Muscle of leg (tissue), 16 donors: ENCODE measurements at places on chromosomes 5 and 9.

- no peak for DNase-seq
Observed at GRCh38 chr9:109894473-109894872, 114.5 kb downstream of the PALM2AKAP2 start.

- DNase-seq, result no peak
Observed at GRCh38 chr5:173314166-173314952, 13.9 kb downstream of the STC2 start.

GRCh38 chr5:2415678-2416077 lies 335.8 kb downstream of the IRX2 start:
- DNase-seq, result no peak

- no peak for DNase-seq
Observed at GRCh38 chr5:168829922-168830417, 250.8 kb upstream of the PANK3 start.

GRCh38 chr5:153793699-153794098 lies 245.0 kb downstream of the FAM114A2 start:
- DNase-seq, result no peak

- peak; percentile 65 for DNase-seq
Observed at GRCh38 chr5:114311968-114312367, 49.9 kb upstream of the KCNN2 start.

- no peak for DNase-seq
Observed at GRCh38 chr9:89933578-89933977, 328.8 kb downstream of the GADD45G start.

DNA sequence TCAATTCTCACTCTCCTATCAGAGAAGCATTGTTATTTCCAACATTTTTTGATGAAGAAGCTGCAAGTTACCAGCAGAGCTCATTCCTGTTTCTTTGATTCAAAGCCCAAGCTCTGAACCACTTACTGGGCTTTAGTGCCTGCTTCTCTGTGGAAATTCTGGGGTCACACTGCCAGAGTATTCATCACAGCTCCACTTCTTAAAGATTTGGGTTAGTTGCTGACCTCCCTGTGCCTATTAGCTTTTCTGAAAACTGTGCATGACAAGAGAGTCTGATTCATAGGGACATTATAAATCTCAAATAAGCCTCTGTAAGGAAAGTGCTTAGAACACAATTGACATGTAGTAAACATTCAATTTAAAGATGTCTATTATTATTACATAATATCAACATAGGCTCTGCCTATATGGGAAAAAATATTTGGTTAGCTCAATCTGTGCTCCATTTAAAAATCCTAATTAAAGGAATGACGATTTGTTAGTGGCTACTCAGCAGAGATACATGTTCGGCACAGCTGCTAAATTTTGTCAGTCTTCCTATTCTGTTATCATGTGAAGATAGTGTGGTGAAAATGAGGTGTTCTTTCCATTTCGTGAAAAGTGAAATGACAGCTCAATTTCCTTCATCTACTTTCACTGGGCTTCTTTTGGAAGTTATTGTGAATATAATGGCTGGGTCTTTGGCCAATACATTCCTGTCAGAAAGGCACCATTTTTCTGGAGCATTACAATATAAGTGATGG lies 293.0 kb downstream of the KCTD16 start:
- DNase-seq, result no peak

DNA sequence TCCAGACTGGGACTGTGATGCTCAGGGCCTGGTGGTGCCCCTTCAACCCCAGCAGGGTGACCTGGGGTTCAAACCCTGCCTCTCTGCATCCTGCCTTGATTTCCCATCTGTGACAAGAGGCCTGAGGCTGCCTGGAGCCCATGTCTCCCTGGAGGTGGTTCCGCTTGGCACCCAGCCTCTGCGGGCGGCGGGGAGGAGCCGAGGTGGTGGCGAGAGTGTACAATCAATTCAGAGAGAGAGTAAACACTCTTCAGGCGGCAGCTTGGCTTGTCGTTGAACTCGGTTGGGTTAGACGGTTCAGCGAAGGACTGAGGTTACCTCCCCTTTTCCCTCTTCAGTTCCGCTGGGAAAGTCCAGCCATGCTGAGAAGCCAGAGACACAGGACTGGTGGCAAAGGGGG lies 39.3 kb downstream of the NTNG2 start:
- DNase-seq, result no peak

- no peak for DNase-seq
Observed at GRCh38 chr9:77806741-77807140, 158.6 kb upstream of the GNA14 start.

GRCh38 chr5:172943283-172943841 lies 15.9 kb upstream of the RPL26L1 start:
- DNase-seq, result peak; percentile 71

GRCh38 chr9:87713988-87714330 lies 12.0 kb upstream of the CTSL start:
- DNase-seq, result no peak

- DNase-seq, result peak; percentile 84
Observed at GRCh38 chr5:77167695-77168121, 42.8 kb upstream of the PDE8B start.

- peak; percentile 53 for DNase-seq
Observed at GRCh38 chr5:31232273-31232888, 38.9 kb downstream of the CDH6 start.

DNA sequence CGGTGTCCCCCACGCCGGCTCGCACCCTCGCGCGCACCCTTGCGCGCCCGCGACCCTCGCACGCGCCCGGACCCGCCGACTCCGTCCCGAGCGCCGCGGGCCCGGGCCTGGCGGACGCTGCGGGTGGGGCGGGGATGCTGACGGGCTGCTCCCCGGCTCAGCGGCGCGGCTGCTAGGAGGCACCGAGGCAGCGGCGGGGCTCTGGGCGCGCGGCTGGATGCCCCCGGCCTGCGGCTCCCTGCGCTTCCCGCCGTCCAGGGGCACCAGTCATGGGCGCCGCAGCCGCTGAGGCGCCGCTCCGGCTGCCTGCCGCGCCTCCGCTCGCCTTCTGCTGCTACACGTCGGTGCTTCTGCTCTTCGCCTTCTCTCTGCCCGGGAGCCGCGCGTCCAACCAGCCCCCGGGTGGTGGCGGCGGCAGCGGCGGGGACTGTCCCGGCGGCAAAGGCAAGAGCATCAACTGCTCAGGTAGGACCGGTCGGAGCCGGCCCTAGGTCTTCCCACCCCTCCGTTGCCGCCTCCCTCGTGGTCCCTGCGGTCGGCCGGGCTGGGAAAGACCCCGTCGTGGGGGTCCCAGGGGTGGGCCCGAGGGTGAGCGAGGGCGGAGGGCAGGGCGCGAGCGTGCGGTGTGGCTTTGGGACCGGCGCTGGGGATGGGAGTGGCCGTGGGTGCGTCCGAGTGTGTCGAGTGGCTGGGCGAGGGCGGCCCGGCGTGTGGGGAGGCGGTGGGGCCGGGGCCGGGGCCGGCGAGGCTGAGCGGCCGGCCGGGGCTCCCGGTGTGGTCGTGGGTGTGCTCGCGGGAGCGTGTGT lies 530 bp downstream of the TMEFF1 start:
- DNase-seq, result peak; percentile 47

- DNase-seq, result no peak
Observed at GRCh38 chr9:111050819-111051218, 12.5 kb upstream of the LPAR1 start.

DNA sequence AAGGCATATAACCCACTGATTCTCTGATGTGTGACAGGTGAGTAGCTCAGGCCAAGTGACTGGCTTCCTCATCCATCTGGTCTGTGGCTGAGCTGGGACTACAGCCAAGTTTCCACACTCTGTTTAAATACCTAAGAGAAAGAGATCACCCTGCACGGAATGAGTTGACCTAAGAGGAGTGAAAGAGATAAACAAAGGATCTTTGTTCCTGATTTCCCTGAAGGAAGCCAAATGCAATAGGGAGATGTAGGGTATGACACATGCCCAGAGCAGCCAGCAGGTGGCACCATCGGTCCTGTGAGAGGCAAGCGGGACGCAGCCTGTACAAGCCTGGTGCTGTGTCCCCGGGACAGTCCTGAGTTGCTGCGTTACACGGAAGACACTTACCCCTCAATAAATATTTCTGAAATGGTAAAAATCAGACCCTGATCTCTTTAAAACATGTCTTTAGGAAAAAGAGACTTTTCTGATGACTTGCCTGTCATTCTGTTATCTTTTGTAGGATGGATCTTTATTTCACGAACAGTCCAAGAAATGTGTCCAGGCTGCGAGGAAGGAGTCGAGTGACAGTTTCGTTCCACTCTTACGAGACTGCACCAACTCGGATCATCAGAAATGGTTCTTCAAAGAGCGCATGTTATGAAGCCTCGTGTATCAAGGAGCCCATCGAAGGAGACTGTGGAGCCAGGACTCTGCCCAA lies 41.1 kb downstream of the GALNT12 start:
- peak; percentile 91 for DNase-seq

DNA sequence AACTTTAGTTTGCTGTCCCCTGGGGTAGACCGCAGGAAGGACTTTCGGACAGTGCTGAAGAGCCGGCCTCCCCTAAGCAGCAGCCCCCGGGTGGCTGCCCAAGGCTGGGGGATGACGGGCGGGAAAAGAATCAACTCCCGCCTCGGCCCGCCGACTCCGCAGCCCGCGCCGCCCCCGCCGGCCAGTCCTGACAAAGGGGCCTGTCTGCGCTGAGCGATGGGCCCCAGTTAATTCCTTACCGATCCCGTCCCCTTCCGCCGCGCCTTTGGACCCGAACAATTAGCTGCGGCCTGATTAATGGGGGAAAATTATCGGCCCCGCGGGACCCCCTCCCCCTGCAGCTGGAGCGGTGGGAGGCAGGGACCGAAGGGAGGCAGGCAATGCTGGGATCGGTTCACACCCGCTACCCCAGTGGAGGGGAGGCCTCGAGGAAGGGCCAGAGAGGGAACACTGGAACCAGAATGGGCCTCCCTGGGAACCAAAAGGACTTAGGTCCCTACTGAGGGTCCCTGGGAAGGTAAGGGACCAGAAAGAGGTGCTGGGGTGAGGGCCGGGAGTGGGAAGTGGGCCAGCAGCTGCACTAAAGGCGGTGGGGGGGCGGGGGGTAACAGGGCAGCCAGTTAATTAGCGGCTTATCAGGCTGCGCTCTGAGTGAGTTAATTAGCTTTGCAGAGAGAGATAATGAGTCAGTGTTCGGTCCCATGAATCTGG lies 4.2 kb downstream of the ARID3C start:
- no peak for DNase-seq

GRCh38 chr9:9061627-9062026 lies 1262.0 kb upstream of the DMAC1 start:
- DNase-seq, result no peak

- no peak for DNase-seq
Observed at GRCh38 chr5:35324201-35324600, 93.9 kb upstream of the PRLR start.

DNA sequence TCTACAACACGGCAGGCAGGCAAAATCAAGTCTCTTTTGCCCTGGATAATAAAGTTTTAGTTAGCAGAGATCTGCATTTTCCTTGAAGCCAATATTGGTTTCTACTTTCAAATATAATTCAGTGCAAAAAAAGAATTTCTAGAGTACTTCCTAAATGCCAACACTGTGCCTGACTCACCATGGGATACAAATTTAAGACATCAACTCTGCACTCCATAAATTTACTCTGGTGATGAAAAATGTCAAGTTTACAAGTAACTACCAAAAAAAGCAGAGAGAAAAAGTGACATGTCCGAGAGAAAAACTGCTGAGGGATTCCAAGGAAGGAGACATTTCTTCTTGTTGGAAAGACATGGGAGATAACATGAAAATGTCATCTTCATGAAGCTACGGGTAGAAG lies 119.7 kb downstream of the RAPGEF6 start:
- DNase-seq, result no peak

DNA sequence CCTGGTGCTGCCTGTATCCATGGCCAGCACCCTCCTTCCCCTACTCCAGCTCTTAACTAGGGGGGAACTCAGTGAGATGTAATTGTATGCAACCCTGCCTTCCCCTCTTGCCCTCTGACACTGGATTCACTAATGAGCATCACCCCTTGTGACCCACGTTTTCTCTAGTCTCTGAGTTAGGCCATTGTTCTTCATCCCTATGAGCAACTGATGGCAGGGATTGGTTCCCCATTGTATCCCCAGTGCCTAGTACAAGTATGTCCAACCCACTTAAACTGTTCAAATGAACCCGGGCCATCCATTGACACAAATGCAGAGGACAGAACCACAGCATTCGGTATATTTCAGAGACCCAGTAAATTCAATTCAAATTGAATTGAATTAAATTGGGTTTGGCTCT lies 77.6 kb upstream of the ASTN2 start:
- no peak for DNase-seq

GRCh38 chr5:180639741-180640610 lies 9.4 kb downstream of the FLT4 start:
- DNase-seq, result peak; percentile 6

DNA sequence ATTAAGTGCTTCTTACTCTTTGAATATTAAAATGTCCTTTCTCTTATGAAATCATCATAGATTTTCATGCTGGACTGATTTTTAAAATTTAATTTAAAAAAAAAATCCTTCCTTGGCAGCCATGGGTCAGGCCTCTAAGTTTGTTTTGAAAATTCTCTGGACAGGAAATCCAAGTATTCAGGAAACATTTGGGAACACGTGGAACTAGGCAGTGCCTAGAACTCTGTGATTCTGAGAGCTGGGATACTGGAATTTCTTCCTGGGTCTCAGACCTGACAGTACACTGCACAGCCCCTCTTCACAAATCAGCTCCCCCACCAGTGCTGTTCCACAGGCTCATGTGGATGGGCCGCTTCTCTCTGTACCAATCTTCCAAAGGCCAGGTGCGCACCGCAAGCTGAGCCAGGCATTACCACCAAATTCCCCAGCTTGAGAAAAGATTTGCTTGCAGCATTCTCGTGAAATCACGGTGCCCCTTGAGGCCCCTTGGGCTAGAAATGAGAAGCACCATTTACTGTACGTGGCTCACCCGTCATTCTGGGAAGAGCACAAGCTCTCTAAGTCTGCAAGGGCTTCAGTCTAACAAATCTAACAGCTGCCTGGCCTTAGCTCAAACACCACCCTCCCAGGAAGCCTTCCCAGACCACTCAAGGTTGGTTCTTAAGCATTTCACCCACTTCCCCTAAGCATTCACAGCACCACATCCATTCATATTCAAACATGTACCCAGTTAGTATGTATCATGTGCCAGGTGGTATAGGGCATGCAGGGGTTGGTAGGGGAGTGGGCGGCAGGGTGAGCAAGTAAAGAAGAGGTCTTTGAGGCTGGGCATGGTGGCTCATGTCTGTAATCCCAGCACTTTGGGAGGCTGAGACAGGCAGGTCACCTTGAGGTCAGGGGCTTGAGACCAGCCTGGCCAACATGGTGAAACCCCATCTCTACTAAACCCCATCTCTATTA lies 26.5 kb downstream of the B4GALT1 start:
- peak; percentile 73 for DNase-seq

- DNase-seq, result peak; percentile 97
Observed at GRCh38 chr9:14030375-14031059, 283.4 kb downstream of the NFIB start.

- peak; percentile 72 for DNase-seq
Observed at GRCh38 chr5:143652108-143652700, 159.8 kb upstream of the HMHB1 start.

DNA sequence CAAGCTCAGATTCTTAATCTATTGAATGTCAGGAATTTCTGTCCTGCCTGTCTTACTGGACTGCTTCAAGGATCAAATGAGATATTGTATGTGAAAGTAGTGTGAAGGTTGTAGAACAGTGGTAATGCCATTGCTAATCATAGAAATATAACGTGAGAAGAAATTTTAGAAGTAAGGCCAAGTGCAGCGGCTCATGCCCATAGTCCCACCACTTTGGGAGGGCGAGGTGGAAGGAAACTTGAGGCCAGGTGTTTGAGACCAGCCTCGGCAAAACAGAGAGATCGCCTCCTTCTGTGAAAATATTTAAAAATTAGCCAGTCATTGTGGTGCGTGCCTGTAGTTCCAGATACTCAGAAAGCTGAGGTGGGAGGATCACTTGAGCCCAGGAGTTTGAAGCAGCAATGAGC lies 5.1 kb upstream of the HSPA5 start:
- DNase-seq, result no peak
